ENCODE measurements at places on chromosomes 11 and 22.
A peak's percentile ranks its signal among the peaks of the same experiment; 100 is the strongest.

- no peak for DNase-seq
Observed at GRCh38 chr22:49327411-49328117, 500.1 kb downstream of the BRD1 start.

- no peak for DNase-seq
Observed at GRCh38 chr11:134036492-134037045, 32.3 kb upstream of the JAM3 start.

DNA sequence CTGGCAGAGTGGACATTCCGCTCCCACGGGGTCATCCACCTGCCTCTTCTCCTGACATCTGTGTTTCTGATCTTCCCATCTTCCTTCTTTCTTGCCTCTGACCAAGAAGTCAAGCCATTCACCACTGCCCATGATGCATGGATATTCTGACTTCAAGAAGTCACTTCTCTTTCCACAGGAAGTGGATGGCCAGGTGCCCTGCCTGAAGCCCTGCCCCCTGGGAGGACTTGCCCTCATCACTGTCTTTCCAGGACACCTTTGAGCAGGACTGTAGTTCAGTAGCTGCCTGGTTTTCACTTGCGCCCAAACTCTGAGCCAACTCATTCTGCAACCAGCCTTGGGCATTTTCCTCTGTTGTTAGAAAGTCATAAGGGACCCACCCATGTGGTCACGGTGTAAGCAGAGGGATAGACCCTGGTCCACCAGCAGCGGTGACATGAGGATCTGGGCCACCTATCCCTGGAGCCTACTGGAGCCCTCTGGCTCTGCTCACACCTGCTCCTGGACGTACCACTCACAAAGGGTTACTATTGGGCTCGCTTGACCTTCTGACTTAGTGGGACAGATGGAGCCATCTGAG lies 6.9 kb downstream of the CYTH4 start:
- DNase-seq: no peak

DNA sequence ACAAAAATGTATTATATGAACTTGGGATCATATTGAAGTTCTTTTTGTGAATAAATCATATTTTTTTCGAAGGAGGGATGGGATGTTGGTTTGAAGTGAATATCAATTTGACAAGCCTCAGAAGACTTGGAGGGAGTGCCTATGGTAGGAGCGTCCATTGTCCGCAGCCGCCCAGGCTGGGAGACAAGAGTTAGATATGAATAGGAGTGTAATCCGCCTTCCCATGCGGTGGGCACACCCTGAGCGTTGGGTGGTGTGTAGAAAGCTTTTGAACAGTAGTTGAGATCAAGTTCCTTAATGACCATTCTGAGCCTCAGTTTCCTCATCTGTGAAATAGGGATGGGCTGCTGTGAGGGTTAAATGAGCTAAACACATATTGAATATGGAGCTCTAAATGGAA lies 7.0 kb downstream of the CD82 start:
- DNase-seq: no peak

- no peak for DNase-seq
Observed at GRCh38 chr22:23754220-23754919, at the start of gene VPREB3. VPREB3 (minus strand) TSS chr22:23754425; CDS start chr22:23754363, 62 bp downstream.

DNA sequence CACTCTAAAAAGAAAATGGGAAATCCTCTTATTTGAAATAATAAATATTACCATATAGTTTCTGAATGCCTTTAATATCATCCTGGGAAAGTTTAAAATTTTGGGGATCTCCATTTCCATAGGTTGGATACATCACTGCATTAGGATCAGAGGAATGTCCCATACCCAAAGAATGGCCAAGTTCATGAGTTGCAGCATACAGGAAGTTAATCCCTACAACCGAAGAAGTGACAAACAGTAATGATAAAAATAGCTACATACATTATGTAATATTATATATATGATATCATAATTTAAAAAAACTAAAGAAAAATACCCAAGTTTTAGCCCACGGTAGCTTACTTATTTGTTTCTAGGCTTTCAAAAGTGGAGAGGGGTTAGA lies 7.4 kb downstream of the MMP7 start:
- DNase-seq: no peak

GRCh38 chr11:106706355-106706754 lies 311.9 kb downstream of the GUCY1A2 start:
- DNase-seq: no peak

GRCh38 chr11:119608781-119609180 lies 120.2 kb downstream of the NECTIN1 start:
- DNase-seq: no peak

GRCh38 chr11:62145261-62145871 lies 21.6 kb downstream of the INCENP start:
- no peak for DNase-seq

DNA sequence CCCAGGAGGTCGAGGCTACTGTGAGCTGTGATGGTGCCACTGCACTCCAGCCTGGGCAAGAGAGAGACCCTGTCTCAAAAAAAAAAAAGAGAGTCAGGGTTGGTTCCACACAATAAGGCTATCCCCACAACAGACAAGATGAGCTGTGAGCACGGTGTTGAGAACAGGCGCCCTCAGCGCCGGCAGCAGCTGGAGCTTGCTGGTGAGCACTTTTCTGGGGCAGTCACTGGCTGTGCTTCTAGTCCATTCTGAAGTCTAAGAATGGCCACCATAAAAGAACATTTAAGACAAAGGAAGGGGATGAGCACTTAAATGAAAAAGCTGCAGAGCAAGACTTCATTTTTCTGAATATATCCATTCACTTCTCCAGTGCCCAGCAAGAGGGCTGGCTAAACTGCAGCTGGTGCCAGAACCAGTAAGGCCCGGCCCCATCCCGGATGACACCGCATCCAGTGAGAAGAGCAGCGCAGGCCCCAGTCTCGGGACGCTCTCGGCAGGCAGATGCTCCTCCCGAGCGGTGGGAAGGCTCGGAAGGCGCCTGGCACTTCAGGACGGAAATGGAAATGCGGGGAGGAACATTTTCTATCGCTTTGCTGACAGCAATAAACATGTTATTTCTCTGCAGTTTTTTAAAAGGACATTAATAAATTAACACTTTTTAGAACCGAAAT lies 12.2 kb downstream of the TUBGCP6 start:
- DNase-seq: no peak

GRCh38 chr11:65043881-65044501 lies 3.0 kb downstream of the SAC3D1 start:
- DNase-seq: peak; percentile 30

DNA sequence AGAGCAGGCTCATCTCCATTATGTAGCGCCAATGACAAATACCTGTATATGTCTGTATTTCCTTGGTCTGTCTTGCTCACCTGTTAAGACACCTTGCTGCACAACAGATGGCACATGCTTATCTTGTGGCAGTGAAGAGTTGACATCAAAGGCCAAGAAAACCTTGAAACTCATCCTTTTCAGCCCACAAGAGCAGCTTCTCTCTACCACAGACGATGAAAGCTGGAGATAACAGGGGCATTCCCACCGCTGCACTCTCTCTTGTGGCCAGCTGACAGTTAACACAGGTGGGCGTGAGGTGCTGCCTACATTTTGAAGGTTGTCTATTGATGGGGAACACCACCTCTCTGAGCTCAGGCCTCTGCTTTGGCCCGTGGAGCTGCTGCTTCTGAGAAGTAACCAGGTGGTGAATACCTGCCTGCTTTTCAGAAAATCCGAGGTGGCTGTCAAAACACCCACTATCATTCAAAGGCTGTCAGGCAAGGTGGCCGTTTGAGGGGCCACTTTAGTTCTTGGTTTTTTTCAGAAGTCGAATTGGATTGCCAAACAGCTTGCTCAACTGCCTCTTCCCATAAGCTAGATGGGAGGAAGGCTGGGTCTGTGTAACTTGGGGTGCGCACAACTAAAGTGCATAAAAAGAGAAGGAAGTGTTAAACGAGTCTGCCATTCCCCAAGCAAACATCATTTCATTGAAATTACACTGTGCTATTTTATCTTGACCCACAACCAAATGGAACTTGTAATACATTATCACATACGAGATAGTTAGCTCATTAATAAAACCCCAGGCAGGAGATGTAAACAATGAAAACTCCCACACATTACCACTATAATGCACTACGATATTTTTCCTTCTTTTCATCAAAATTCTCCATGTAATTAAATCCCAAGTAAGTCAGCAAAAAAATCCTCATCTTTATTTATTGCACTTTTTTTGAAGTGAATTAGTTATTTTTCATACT lies 87.1 kb upstream of the RAG2 start:
- no peak for DNase-seq

GRCh38 chr11:61611309-61611708 lies 30.4 kb upstream of the SYT7 start:
- DNase-seq: no peak

- DNase-seq: no peak
Observed at GRCh38 chr22:45597460-45598192, 74.0 kb upstream of the ATXN10 start.

DNA sequence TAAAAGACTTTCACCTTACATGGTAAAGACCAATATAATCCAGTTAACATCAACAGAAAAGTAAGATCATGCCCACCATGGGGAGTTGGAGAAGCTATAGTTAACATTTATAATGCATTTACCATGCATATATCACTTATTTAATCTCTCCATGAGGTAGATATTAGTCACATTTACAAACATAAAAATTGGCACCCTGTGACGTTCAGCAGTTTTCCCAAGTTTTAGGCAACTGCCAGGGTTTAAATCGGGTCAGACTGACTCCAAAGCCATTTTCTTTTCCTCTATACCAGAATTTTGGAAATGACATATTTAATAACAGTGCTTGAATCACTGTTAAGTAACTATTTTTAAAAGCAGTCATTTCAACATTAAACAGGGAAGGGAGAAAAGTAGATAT lies 266.3 kb downstream of the DDX10 start:
- no peak for DNase-seq

- DNase-seq: no peak
Observed at GRCh38 chr11:100188137-100188783, 498.8 kb upstream of the ARHGAP42 start.

DNA sequence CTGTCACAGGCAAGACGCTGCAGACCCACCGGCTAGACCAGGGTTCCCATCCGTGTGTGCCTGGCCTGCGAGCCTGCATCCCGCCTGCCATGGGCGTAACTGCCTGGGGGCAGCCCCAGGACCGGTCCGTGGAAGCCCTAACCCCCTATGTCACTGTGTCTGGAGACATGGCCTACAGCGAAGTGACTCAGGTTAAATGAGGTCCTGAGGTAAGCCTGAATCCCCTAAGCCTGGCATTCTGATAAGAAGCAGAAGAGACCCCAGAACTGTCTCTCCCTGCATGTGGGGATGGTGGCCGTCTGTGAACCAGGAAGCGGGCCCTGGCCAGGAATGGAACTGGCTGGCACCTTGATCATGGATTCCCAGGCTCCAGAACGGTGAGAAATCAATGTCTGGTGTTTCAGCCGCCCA lies 570.1 kb downstream of the BRD1 start:
- no peak for DNase-seq

DNA sequence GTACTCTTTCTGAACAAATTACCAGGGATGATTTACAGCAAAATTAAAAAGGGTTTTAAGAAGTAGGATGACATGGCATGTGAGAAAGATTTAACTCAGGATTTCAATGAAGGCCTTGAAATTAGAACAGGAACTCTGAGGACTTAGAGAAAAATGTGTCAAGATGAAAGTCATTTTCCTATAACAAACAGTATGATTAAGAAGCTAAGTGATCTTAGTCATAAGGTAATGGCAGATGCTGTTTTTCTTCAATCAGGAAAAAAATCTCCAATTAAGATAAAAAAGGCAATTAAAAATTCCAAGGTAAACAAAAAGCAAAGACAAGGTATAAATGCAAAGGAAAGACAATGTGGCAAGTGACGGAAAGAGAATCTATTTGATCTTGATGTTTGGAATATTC lies 73.5 kb downstream of the GAB2 start:
- no peak for DNase-seq

- DNase-seq: no peak
Observed at GRCh38 chr11:34026432-34026831, 25.1 kb upstream of the CAPRIN1 start.

GRCh38 chr11:26150031-26150430 lies 181.9 kb upstream of the ANO3 start:
- no peak for DNase-seq

DNA sequence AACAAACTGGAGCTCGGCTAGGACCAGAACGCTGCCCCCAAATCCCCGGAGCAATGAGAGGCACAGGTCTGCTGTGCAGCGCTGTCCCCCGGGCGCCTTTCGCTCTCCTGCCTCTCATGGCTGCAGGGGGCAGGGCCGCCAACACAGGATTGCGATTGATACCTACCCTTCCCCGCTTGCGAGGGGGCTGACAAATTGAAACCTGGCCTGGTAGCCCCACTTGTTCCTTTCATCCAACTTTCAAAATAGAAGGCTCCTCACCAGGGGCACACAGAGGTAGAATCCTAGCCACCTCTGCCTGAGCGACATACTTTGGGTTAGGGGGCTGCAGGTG lies 642 bp upstream of the CASTOR1 start:
- DNase-seq: no peak

DNA sequence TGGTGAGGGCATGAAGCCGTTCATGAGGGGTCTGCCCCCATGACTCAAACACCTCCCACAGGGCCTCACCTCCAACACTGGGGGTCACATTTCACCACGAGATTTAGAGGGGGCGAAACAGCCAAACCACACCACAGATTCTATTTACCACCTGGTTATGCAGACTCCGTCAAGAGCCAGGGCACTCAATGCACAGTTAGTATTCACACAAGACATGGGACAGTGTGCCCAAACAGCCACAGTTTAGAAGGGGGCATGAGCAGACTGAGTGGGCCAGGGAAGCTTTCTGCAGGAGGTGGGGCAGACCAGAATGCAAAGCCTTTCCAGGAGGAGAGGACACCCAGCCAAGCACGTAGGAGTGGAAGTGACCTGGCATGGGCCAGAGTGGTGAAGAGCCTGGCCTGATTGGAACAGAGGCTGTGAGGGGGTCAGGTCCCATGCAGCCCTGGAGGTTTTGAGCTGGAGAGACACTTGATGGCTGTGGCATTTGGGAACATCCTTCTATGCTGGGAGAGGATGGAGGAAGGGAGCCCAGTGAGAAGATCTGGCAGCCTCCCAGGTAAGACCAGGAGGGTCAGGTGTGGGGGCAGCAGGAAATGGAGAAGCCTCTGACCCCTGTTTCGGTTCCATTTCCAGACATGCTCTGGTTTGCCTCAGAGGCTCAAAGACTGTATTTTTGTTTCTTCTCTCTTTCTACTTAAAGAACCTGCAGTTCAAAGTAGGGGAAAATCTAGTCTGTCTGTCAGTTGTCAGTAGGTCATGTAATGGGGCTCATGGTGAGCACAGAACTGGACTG lies 199.1 kb upstream of the NCAM1 start:
- DNase-seq: no peak

GRCh38 chr11:34072832-34073231 lies 21.3 kb downstream of the CAPRIN1 start:
- DNase-seq: no peak

DNA sequence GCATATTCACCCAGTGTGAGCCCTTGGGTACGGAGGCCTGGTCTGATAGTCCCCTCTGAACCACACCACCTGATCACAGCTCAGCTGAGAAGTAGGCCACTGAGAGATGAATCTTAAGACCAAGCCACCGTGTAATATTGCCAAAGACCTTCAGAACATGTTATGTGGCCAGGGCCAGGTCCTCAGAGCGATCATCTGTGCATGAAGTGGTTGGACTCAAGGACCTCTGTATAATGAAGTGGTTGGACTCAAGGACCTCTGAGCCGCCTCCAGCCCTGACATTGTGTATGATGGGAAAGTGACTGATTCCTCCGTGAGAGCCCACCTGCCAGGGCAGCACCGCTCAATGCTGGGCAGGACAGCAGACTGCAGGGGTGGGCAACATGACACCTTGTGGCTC lies 70.2 kb downstream of the TP53I11 start:
- DNase-seq: no peak

- DNase-seq: no peak
Observed at GRCh38 chr22:39184586-39185577, 32.4 kb upstream of the CBX7 start.

- no peak for DNase-seq
Observed at GRCh38 chr11:112024178-112024772, 933 bp upstream of the DLAT start.

- DNase-seq: no peak
Observed at GRCh38 chr22:45101515-45102227, 62.1 kb upstream of the NUP50 start.
